ENCODE measurements at places on chromosomes 7 and 10.

DNA sequence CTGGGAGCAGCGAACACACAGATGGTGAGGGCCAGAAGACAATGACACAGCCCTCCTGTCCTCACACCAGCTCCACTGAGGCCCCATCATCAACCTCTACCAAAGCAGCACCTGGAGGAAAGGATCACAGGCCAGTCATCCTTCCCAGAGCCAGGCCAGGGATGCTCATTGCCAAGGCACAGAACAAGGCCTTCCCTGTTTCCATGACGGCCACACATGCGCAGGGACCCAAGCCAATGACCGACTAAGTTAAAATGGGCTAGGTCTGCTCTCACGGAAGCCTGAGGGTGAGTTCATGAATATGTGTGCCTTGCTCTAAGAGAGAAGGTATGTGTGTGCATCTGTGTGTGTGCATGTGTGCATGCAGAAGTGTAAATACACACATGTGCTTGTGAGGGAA is 39.6 kb downstream of the COBL start:
- no peak for DNase-seq

GRCh38 chr7:99244939-99245338 is 27.7 kb upstream of the MYH16 start:
- DNase-seq, result no peak

- no peak for DNase-seq
These were observed 7.0 kb upstream of the CAMK2G start for GRCh38 chr10:73881221-73881919.

- no peak for DNase-seq
These were observed 359.4 kb downstream of the GRID1 start for GRCh38 chr10:86007171-86007570.

GRCh38 chr7:18521945-18522566 is 26.5 kb downstream of the HDAC9 start:
- no peak for DNase-seq

- no peak for DNase-seq
These were observed 47.4 kb downstream of the PPP1R17 start for GRCh38 chr7:31734456-31734855.

DNA sequence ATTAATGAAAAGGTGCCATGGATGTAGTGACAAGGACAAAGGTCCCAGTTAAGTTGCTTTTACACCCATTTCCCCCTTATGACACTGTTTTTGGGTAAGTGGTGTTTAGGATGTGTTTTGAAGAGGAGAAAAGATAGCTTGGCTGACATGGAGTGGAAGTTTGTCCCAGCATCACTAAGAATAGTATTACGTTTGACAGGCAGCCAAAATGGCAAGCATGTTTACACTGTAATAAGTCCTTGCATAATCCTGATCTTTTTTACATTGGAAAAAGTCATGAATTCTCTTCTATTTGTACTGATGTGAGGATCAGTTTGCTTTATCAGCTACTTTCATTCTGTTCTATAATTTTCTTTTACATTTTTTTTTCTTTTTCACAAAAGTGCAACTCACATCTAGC is 137.8 kb downstream of the CHRM2 start:
- no peak for DNase-seq

GRCh38 chr10:17049195-17049594 is 80.4 kb downstream of the CUBN start:
- no peak for DNase-seq
